Activated naive CD4-positive, alpha-beta T cell (primary cell): ENCODE measurements at places on chromosomes 2 and 18.

DNA sequence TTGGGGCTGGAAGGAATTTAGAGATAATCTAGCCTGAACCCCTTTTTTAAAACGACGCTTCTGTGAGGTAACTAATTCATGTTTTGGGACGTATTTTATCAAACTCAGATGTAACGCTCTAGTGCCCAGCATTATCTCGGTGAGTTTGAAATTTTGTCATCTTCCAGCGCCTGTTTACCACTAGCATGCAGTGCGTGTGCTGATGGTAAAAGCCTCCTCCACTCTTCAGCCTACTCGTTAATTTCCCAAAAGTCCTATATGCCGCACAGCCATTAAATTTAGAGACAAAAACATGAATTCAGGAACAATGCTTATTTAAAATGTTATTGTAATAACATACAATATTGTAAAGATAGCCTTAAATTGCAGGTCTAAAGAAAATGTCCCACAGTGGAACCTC lies 2.8 kb downstream of the ZCCHC2 start:
- no peak for DNase-seq

DNA sequence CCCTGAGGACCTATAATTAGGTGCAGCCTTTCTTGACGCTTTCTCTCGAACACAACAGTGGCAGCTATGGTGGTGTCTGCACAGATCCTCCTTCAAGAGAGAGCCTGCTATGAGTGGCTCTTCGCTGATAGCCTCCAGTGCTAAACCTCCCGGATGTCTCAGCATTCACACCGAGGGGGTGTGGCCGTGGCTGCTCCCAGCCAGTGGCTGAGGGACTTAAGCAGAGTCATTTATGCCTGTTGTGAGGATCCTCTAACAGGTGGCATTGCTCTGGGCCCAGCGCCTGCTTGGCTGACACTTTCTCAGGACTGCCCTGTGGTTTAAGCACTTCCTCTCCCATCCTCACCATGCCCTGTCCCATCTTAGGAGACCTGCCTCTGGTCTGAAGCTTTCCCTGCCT lies 592.0 kb upstream of the LRRTM1 start:
- no peak for DNase-seq

- no peak for DNase-seq
Observed at GRCh38 chr2:37645836-37646235, 25.6 kb downstream of the CDC42EP3 start.

DNA sequence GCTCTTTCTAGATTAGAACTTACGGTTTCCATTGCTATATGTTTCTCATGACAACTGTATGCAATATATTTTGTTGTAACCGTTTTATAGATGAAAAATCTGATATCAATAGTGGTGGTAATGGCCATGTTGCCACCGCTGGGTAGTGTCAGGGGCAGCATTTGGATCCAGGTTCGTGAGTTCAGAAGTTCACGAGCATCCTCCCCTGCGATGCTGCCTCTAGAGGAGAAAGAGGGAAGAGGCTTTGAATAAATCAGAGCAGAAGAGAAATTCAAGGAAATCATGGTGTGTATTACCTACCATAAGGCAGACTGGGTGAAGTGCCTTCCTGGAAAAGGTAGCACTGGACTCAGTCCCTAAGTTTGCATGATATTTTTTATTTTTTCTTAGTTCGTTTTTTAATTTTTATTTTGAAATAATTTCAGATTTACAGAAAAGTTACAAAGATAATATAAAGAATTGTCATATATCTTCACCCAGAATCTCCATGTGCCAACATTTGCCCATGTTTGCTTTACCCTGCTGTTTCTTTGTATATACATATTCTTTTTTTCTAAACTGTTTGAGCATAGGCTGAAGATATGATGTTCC lies 3.3 kb upstream of the ZBTB7C start:
- DNase-seq: no peak

- DNase-seq: no peak
Observed at GRCh38 chr2:220043990-220044335, 416.5 kb downstream of the SLC4A3 start.

- DNase-seq: no peak
Observed at GRCh38 chr2:119853777-119854399, 94.2 kb downstream of the PTPN4 start.

GRCh38 chr2:95760806-95761525 lies 169.2 kb downstream of the TRIM43 start:
- no peak for DNase-seq

GRCh38 chr2:96580771-96581170 lies 44.2 kb downstream of the ARID5A start:
- no peak for DNase-seq

DNA sequence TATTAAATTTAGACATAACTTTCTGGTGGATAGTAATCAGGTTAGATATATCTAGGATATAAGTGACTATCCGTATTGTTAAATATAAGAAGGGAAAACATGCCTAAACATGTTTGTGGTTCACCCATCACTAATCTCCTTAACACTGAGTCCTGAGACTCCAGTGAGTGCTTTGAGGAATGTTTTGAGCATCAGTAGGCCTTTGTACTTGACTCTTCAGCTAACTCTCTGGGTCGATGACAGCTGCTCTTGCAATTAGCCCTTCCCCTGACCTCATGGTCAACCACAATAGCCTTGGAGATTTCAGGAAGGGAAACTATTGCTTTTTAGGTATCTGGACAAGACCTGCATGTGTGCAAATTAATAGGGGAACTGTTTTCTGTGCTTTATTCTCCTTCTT lies 716.8 kb downstream of the EPHA4 start:
- DNase-seq: no peak

DNA sequence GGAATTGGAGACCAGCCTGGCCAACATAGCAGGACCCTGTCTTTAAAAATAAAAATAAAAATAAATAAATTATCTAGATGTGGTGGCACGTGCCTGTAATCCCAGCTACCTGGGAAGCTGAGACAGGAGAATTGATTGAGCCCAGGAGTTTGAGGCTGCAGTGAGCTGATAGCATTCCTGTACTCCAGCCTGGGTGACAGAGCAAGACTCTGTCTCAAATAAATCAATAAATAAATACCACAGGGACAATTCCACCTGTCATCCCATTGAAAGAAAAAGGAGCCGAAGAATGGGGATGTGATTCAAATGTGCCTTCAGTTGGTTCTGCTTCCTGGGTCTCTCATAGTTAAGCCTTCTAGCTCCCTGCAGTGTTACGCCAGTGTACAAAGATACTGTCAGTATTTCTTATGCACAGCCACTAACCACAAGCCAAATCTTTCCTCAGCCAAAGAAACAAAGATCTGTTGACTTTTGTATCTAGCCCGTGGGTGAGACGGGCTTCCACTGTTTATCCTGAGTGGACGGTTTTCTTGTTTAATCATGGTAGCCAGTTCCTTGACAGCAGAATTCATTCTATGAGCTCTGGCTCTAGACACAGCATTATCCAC lies 12.6 kb downstream of the LGALSL start:
- DNase-seq: no peak
